ENCODE measurements at places on chromosomes 3 and 15. TPM values are rescaled to one million over a fixed set of nuclear protein-coding genes. Genes with fewer than 3 reads are reported as not detected.

- DNase-seq, result no peak
Measured at GRCh38 chr3:38605981-38606380, 43.5 kb downstream of the SCN5A start.

TNIK gene
- total RNA-seq, result 40.2 TPM

ECE2 gene
- total RNA-seq, result not detected

DNA sequence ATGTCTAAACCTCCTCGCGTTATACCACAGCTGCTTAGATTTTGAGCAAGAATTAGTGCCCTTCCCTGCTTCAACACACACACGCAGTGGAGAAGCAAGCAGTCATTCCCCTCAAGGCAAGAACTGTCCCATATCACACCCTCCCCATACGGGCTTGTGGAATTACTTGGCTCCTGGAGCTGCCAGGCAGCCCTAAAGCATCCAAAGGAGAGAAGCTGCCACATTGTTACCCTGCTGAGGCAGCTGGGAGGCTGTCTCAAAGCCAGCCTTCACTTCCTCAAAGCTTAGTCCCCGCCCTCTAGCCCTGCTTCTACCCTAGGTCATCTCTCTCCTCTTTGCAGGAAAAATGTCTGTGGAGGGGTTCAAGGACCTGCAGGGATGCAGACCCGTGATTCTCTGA, 153.4 kb downstream of the RORA start:
- no peak for DNase-seq

LOXL1 gene
- total RNA-seq, result 14.9 TPM

- no peak for DNase-seq
Measured at GRCh38 chr3:110697961-110698360, 373.7 kb upstream of the NECTIN3 start.

GRCh38 chr3:177538048-177538749, 340.9 kb upstream of the TBL1XR1 start:
- DNase-seq, result no peak

- no peak for DNase-seq
Measured at GRCh38 chr3:26560081-26560480, 62.5 kb upstream of the LRRC3B start.

Measured in upper lobe of left lung (tissue), 6 donors.